ENCODE measurements at places on chromosomes 1 and 21.
A peak's percentile ranks its signal among the peaks of the same experiment; 100 is the strongest.

DNA sequence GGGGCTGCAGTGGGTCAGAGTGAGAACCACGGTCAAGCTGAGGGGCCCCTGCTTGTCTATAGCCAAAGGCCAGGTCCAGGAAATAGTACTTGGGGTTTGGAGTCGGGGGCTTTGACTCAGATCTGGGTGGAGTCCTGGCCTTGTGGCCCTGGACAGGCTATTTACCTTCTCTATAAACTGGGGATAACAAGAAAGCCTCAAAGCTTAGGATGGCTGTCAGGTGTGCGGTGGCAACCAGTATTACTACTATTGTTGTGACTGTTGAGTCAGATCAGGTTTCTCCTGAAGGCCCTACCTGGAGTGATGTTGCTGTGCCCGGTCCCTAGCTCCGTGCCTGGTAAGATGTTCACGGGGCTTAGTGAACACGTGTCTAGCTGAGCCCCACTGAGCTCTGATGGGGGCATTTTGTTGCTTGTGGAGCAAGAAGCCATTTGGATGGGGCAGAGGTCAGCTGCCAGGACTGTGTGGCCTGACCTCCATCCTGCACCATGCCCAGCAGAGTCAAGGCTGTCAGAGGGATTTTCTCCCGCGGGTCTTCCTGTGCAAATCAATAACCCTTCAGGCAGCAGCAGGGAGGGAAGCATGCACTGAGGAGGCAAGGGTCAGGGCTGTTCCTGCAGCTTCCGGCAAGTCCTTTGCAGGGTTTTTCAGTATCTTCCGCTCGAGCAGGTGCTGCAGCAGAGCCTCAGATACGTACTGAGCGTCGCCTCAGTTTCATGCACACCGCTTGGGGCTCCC, 170.3 kb downstream of the CAMTA1 start:
- DNase-seq = no peak

GRCh38 chr1:192980856-192981255, 78.3 kb downstream of the UCHL5 start:
- no peak for DNase-seq

GRCh38 chr1:12167493-12168429, 970 bp downstream of the TNFRSF1B start:
- no peak for DNase-seq

DNA sequence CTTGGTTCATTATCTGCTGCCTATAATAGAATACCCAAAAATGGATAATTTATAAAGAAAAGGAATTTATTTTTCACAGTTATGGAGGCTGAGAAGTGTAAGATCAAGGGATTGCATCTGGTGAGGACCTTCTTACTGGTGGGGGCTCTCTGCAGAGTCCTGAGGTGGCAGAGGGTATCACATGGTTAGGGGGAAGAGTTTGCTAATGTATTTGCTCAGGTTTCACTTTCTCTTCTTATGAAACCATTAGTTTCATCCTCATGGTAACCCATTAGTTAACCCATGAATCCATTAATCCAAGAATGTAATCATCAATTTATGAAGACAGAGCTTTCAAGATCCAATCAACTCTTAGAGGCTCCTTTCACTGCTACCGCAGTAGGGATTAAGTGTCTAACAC, 120.6 kb downstream of the DNM3 start:
- no peak for DNase-seq

- no peak for DNase-seq
Observed at GRCh38 chr1:208486677-208487076, 242.5 kb upstream of the PLXNA2 start.

DNA sequence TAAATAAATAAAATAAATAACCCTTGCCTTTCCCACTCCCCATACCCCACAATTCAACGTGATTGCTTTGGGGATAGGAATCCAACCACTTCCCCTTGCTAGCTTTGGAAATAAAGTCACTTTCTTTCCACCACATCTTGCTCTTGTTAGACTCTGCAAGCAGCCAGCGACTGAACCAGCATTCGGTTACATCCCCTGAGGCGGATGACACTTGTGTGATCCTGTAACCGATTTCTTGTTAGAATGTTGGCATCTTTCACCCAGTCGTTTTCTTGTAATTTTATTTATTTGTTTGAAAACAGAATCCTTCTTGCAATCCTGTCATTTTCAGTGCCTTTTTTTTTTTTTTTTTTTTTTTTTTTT, 1.6 kb upstream of the IFNGR2 start:
- no peak for DNase-seq

- DNase-seq = no peak
Observed at GRCh38 chr1:109274533-109275476, 8.1 kb downstream of the PSRC1 start.

DNA sequence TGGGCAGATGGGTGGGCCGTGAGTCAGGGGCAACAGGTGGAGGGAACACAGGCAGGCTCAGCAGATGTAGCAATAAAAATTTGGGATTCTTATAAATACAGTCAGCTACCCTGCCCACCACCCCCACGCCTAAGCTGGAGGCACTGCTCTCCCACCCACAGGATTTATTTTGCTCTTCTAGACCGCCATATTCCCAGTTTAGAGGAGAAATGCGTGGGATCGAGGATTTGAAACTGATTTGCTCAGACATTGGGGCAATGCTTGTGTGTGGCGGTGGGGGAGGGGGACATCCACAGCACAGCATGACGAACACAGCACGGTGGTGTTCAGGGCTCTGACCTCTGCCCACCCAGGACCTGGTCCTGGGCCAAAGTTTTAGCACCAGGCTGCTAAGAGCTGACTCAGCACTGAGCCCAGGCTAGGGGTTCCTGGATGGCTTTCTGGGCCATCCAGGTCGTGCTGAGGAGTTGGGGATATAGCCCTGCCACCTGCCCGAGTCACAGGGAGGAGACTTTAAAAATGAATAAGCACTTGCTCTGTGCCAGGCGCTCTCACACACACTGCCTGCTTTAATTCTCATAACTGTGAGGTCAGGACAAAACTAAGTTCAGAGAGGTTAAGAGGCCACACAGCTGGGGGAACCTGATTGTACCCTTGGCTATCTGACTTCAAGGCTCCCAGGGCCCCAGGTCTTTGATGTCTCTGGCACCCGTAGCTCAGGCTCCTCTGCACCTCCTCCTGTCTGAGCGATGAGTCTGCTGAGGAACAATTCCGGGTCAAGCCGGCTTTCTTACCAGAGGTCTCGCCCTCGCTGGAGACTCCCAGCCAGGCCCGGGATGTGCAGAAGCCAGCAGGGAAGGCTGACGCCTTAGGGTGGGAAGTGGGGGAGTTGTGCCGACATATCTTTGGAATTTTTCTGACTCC, 29.4 kb upstream of the CSF1 start:
- DNase-seq = no peak

GRCh38 chr1:166121010-166121409, 45.8 kb downstream of the FAM78B start:
- no peak for DNase-seq

DNA sequence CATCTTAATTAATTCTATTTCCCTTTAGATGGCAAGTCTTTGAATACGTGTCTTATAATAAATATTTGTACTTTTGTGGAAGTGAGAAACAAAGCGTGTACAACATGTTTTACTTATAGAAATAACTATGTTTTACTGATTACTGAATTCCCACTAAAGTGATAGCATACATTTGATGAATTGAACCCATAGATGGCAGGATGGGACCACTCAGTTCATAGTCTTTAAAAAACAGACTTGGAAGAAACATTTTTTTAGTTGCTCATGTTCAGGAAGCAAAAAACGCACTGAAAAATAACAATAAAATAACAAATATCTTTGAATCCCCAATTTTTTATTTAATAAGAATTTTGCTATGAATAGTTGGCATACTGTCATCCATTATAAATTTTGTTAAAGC, 507.1 kb upstream of the ZRANB2 start:
- no peak for DNase-seq

DNA sequence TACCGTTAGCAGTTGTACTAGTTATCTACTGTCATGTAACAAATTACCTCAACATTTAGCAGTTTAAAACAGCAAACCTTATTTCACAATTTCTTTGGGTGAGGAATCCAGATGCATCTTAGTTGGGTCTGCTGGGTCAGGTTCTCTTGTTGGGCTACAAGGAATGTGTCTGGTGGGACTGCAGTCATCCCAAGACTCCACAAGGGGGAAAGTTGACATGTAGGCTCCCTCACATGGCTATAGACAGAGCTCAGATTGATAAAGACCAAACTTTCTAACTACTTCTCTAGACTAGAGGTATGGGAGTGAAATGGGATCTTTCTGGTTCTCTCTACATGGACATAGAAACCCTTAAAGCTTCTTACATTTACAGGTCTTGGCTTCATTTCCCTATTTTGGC, 160.9 kb downstream of the UCK2 start:
- DNase-seq = no peak

GRCh38 chr1:28091043-28091781, 2.8 kb upstream of the EYA3 start:
- DNase-seq = no peak

GRCh38 chr1:53654216-53655210, 84.5 kb downstream of the GLIS1 start:
- no peak for DNase-seq

GRCh38 chr1:235500971-235501540, 3.2 kb downstream of the B3GALNT2 start:
- DNase-seq = no peak

GRCh38 chr1:206909161-206909882, 12.1 kb downstream of the IL24 start:
- no peak for DNase-seq

DNA sequence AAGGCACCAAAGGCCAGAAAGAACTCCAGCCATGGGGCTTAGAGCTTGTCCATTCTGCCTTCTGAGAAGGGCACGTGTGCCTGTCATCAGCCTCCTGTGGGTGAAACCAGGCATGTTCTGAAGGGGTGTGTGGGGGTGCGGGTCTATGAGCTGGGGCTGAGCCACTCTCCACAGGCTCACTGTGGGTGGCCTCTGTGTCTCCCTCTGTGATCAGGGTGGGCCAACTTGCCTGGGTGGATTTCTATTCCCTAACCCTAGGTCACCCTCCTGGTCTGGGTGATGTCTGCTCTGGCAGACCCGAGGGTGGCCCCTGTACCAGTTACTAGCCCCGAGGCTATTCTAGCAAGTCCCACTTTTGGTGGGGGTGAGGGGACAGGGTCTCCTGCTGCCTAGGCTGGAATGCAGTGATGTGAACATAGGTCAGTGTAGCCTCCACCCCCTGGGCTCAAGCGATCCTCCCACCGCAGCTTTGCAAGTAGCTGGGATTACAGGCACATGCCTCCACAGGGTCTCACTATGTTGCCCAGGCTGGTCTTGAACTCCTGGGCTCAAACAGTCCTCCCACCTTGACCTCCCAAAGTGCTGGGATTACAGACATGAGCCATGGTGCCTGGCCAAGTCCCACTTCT, 94.4 kb downstream of the TRIM11 start:
- DNase-seq = no peak

DNA sequence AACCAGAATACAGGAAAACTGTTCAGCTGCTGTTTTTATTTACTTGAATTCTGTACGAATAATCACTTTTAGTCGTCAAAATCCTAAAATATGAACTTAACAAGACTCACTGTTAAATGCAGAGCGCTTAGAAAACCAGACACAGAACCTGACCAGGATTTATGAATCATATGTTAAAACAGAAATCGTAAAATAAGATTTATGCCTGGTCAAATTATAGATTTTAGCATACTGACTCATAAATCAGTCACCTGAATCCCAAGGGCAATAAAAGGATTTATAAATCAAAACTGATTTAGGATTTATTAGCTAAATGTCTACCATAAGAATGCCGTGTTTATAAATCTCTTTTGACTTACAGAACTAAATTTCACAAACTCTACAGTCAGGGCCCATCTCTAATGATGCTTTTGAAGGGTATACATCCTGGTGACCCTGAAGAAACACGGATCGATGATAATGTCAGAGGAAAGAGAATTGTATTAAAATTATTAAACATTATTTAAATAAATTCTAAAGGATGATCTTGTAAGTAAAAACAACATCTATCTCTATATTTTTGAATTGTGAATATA, 28.8 kb downstream of the CYYR1 start:
- DNase-seq = no peak

- DNase-seq = no peak
Observed at GRCh38 chr1:227846265-227846858, 30.9 kb downstream of the PRSS38 start.

DNA sequence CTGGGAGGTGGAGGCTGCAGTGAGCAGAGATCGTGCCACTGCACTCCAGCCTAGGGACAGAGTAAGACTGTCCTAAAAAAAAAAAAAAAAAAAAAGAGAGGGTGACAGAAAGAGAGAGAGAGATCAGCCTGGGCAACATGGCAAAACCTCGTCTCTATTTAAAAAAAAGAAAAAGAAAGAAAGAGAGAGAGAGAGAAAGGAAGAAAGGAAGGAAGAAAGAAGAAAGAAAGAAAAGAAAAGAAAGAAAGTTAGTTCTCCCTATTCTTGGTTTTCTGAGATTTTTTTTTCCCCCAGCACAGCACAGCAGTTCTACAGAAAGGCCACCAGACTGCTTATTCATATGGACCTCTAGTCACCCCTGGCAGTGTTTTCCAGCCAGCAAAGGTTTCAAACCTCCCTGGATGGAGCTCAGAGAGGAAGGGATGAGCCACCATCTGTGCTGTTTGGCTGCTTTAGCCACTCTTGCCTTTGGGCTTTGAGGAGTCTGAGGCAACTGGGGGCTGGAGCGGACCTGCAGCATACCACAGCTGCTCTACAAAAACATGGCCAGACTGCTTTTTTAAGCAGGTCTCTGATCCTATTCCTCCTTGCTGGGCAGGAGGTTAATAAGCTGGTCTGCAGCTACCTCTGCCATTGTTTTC, 10.6 kb downstream of the S100A6 start:
- DNase-seq = no peak

DNA sequence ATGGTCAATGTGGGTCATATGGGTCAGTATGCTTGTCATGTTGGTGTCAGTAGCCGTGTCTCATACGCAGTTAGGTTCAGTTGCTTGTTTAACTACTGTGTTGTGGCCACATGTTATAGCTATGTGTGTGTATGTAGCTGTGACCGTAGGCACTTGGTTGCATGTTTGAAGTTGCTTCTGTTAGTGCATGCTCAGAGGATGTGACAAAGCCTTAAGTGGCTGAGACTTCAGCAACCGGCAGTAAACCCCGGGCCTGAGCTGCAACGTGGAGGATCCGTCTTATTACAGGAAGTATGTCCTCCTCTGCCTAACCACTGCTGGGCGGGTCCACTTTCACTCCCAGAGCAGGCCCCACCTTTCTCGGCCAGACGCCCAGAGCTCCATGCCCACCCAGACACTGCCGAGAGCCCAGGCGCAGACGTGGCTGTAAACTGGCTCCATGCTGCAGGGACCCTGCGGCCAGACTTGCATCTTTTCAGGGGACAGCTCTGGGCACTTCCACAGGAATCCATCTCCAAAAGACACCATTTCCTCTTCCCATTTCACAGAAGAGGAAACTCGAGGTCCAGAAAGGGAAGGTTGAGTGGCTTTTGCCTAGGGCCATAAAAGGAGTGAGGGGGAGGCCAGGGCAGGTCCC, 2.2 kb downstream of the TCEA3 start:
- DNase-seq = no peak

GRCh38 chr1:160075836-160076235, 5.5 kb upstream of the KCNJ9 start:
- no peak for DNase-seq

GRCh38 chr21:42233067-42233961, 14.4 kb downstream of the ABCG1 start:
- peak; percentile 81 for DNase-seq

DNA sequence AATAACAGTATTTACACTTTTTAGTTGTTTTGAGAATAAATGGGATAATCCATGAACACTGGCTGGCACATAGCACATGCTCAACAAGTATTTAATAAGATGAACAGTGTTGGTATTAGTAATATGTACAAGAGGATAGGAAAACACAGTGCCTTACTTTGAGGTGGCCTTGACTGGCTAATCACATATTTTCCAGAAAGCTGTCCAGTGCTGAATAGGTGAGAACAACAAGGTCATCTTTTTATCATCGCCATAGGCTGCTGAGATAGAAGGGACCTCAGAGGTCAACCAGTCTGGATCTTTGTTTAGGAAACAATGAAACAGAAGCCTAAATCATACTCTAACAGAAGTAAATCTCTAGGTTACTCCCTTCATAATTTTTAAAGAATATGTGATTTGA, 89.7 kb upstream of the BCL9 start:
- no peak for DNase-seq

Data from GM19239 (cell line).